ENCODE measurements at places on chromosomes 1 and 21.

DNA sequence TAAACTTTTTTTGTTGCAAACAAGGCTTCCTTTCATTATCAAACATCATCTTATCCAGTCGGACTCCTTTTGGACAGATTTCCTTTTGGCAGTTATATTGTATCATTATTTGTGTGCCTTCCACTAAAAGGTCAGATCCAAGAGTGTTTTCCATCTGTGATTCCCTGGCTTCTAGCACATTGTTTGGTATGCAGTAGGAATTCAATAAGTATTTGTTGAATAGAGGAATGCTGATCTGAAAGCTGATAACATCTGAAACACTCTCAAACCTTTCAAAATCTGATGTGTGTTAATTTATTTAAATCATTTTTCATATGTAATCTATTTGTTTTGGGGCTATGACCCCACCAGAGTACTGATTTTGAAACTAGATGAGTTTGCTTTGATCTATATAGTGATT lies 39.0 kb downstream of the NDC1 start:
- no peak for DNase-seq

DNA sequence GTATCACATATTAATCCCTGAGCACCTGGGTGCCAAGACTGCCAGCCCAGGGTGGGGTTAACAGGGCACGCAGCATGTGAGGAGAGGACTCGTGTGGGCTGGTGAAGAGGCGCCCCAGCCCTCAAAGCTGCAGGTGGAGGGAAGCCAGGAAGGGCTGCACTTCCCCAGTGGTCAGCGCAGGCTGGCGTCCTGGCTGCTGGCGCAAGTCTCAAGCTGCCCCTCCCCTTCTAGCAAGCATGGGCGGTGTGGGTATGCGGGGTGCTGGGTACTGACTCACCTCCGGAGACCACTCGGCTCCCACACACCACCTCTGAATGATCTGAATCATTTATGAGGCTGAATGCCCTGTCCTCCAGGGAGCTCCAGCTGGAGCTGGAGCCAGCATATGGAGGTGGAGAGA lies 44.0 kb downstream of the EIF2D start:
- DNase-seq: no peak

DNA sequence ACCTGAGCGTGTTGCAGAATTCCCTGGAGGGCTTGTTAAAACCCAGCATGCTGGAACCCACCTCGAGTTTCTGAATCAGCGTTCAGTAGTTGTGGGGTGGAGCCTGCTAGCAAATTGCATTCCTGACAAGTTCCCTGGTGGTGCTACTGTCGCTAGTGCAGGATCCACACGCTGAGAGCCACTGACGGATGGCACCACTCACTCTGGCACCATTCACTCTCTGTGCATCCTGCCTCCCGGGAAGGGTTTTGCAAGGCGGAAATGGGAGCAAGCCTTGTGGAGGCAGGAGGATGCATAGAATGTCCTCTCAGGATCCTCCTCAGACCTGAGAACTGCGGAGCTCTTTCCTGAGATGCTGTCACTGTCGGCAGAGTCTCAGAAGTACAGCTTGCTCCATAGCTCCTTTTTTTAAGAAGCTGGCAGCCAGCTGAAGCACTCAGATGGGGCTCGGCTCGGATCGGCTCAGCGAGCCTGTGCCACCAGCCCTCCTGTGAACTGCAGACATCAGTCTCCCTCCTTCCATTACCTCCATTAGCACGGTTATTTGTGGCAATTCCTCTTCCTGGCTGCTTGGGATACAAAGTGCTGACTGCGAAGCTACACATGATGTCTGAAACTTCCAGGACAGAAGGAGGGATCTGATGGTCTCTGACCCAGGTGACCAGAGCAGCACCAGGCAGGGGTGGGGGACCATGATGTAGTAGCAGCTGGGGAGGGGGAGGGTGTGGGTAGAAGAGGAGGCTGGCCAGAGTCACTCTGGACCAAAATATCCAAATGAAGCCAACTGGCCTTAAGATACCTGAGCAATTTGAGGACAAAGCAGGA lies 89.6 kb downstream of the C1orf94 start:
- DNase-seq: peak; percentile 10

GRCh38 chr21:34653522-34653921 lies 15.3 kb upstream of the CLIC6 start:
- no peak for DNase-seq

GRCh38 chr1:107181253-107181969 lies 40.6 kb downstream of the NTNG1 start:
- DNase-seq: no peak

- no peak for DNase-seq
Observed at GRCh38 chr1:213821943-213822334, 165.8 kb upstream of the PROX1 start.

Data from kidney tubule cell (primary cell).